ENCODE measurements at places on chromosomes 7 and 10.

DNA sequence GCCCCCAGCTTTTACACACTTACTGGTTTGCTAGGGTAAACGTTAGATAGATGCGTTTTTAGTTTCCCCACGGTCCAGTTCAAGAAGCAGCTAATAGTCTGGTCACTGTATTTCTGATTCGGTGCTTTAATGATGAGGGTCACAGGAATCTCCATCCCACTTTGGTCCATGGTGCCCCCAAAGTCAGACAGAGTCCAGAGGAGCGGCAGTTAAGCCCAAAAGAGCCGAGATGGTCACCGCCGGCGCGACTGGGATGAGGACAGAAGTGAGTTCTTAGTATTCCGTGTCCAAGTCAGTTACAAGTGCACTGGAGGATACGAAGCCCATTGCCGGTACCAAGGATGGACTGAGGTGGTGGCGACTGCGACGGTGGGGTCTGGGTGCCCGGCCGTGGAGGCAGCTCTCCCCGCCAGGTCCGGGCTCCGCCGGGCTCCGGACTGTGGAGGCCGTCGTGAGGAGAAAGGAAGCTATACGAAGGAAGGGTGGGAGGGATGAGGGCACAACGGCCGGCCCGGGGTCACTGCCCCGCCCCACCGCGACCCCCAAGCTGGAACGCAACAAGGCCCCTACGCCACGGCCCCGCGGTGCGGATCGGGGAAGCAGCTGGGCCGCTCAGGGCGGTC, 663 bp downstream of the HERPUD2 start:
- DNase-seq = no peak

DNA sequence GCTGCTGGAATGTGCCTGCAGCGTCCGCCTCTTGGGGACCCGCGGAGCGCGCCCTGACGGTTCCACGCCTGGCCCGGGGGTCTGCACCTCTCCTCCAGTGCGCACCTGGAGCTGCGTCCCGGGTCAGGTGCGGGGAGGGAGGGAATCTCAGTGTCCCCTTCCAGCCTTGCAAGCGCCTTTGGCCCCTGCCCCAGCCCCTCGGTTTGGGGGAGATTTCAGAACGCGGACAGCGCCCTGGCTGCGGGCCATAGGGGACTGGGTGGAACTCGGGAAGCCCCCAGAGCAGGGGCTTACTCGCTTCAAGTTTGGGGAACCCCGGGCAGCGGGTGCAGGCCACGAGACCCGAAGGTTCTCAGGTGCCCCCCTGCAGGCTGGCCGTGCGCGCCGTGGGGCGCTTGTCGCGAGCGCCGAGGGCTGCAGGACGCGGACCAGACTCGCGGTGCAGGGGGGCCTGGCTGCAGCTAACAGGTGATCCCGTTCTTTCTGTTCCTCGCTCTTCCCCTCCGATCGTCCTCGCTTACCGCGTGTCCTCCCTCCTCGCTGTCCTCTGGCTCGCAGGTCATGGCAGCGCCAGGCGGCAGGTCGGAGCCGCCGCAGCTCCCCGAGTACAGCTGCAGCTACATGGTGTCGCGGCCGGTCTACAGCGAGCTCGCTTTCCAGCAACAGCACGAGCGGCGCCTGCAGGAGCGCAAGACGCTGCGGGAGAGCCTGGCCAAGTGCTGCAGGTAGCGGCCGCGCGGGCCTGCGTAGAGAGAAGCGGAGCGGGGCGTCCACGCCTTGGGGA, 645 bp downstream of the SLC26A4 start:
- DNase-seq = peak; percentile 33

DNA sequence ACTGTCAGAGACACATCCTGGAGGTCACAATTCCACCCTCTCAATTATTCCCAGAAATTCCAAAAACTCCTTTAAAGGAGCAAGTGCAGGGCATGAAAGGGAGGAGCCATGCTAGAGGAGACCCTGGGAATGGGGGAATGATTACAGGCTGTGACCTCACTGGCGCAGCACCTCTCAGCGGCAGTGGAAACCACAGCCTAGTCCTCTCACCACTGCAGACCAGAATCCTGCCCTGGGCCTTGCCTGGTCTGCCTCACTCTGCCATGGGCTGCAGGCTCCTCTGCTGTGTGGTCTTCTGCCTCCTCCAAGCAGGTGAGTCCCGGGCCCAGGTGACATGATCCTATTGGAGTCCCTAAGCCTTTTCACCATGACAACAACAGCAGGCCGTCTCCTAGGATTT, 50.5 kb upstream of the PRSS58 start:
- no peak for DNase-seq

- no peak for DNase-seq
Observed at GRCh38 chr10:110379831-110380230, 75.1 kb upstream of the SMNDC1 start.

- no peak for DNase-seq
Observed at GRCh38 chr7:154388999-154389398, 336.8 kb downstream of the DPP6 start.

GRCh38 chr7:78170815-78171214, 372.2 kb downstream of the PHTF2 start:
- DNase-seq = no peak

GRCh38 chr7:133253519-133253875, 619 bp downstream of the EXOC4 start:
- peak; percentile 45 for DNase-seq

DNA sequence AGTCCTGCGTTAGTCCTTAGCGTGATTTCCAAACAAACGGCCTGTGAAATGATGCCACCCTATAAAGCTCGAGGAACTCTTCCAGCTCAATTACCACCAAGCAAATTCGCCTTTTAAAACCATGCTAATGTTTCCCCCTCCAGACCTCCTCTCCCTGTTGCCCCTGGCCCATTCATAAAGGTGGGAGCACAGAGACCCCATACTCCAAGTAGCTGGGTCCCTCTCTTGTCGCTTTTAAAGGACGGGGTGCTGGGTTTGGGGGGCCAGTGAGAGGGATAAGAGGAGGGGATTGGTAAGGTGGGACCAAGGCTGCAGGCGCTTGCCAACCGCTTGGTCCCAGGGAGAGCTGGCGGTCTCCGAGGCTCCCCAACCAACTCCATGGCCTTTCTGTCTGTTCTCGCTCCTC, 1.2 kb downstream of the HMX2 start:
- DNase-seq = no peak

- no peak for DNase-seq
Observed at GRCh38 chr10:7438196-7438986, 27.6 kb upstream of the SFMBT2 start.

DNA sequence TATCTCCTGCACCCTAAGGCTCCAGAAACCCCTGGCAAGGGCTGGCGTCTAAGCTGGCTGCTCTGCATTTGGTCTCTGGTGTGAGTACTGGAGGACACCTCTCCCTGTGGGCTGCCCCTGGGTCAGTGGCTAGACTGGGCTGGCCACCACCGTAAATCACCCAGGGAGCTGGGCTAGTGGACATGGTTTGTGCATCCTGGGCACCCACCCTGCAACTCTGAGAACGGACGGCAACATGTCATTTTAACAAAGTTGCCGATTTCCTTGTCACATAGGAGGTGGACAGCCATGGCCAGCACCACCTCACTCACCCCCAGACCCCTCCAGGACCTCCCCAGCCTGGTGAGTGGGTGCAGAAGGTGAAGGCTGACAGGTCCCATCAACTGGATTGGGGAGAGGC, 26.8 kb upstream of the PCBD1 start:
- no peak for DNase-seq

- peak; percentile 35 for DNase-seq
Observed at GRCh38 chr10:4280461-4281189, 495.6 kb upstream of the KLF6 start.

DNA sequence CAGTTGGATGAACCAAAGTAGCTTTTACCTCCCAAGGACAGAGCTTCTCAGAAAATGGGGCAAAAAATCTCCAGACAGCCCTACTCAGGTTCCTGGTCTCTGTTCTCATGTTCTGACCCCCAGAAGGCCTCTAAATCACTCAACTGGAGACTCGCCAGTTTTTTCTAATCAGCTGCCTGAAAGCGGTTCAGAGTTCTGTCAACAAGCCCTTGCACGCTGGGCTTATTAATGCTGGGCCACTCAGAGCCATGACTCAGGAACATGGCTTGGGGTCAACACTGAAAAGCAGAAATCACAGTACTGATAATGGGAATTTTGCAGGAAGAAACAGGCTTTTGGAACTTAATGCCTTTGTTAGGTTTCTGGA, 15.3 kb downstream of the ECHDC3 start:
- peak; percentile 93 for DNase-seq

GRCh38 chr10:47449979-47450378, 33.9 kb downstream of the ANXA8 start:
- no peak for DNase-seq

DNA sequence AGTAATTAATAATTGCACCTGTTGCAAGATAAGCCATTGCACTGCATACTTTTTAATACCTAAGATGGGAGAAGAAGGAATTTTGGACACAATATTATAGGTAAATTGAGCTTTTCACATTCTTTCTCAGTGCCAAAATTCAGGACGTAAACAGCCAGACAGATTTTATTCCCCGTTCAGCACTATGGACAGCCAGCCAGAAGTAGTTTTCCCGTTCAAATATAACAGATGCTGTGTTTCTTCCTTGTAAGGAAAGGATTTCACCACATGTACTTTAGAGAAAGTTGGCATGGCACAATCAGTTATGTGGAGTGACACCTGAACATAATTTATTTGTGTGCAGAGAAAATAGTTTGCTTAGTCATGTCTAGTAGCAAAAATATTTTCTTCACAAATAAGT, 34.8 kb downstream of the SEMA3E start:
- DNase-seq = peak; percentile 27

- peak; percentile 26 for DNase-seq
Observed at GRCh38 chr7:94908323-94909178, 1.2 kb downstream of the PPP1R9A start.

DNA sequence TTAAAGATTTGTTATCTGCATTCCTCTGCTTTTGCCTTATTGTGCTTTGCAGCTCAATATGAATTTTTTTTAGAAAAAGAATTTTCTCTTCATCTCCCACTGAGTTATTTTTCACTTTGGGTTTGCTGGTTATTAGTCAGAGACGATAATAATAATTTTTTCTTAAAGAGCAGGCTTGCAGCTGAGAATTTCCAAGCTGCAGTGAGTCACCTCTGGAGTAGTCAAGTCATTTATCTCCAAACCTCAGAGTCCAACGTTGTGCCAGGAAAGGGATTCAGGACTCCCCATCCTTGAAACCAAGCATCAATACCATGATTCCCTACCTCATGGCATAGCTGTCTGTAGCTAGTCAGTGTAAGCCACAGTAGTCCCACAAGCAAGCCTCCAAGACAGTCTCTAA, 15.2 kb upstream of the EGR2 start:
- peak; percentile 38 for DNase-seq

DNA sequence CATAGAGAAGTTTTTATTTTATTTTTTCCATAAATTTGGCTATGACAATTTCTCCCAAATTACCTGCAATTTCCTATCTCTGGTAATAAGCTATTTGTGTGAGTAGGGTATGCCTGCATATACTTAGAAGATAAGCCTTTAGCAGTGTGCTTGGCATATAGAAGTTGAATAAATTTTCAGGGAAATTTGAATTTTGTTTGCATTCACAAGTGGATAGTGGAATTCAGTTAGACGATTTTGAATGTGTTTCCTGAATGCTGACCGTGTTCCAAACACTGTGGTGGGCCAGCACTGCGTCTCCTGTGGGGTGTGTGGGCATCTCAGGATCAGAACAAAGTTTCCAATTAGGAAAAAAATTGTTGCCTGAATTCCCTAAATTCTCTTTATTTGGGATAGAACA, 99.3 kb downstream of the PPP1R17 start:
- no peak for DNase-seq

DNA sequence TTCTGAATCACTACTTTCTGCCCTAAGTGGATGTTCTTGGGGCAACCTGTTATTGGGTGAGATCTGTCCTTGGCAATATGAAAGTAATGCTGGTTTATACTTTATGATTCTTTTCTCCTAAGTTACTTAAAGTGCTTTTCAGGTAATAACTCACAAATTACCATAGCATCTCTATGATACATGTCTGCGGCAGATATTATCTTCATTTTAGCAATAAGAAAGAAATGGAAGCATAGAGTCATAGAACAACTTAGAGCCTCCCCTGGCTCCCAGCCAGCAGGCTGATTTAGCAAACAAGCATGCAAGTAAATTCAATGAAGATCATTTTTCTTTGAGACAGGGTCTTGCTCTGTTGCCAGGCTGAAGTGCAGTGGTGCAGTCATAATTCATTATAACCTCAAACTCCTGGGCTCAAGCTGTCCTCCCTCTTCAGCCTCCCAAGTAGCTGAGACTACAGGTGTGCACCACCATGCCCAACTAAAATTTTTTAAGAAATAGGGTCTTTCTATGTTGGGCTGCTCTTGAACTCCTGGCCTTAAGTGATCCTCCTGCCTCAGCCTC, 38.1 kb upstream of the GRM8 start:
- no peak for DNase-seq

DNA sequence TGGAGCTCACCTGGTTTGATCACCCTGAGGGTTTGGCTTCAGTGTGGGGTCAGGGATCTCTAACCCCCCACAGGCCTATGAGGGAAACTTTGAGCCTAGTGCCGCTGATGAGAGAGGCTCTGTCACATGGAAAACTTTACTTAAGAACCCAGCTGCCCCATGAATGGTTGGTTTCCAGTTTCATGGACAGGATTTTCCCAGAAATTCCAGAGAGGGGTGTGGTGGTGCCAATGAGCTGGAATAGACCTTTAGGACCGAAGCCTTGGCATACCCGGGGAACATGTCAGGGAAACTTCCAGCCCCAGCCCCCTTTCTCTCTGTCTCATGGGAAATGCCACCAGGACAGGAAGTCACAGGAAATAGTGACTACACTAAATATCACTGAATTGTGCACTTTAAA, 36.9 kb downstream of the AKR1B1 start:
- DNase-seq = peak; percentile 48

GRCh38 chr7:33062023-33062781, at the start of gene NT5C3A:
Gene NT5C3A, minus strand, starts transcription at chr7:33062776. Its CDS starts 71 bp downstream, at chr7:33062705.
- DNase-seq = peak; percentile 11

DNA sequence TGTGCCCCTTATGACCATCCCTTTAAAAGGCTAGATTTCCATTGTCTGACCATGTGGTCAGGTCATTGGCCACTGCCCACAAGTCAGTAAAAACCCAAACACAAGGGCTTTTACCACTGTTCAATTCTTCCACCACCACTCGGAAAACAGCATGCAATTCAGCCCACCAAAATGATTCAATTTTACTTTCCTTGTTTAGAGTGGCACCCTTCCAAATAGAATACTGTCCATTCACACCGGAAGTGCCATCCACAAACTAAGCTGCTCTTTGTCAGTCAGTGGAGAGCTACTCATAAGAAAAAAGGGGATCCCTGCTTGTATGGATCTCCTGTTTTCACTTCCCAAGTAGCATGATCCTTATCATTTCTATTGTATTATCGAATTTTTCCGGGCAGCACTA, 350.7 kb upstream of the MBL2 start:
- DNase-seq = no peak

DNA sequence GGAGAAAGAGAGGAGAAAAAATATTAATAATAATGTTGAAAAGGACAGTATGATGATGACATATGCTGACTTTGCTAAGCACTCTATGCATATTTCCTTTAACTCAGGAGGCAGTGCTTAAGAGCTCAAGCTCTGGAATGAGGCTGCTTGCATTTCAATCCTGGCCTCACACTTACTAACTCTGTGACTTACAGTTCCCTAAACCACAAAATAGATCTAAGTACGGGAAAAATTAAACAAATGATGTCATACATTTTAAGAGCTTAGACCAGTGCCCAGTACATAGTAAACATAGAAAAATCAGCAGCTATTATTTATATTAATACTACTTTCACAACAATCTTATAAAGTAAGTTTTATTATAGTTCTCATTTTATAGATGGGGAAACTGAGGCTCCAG, 61.3 kb downstream of the GFRA1 start:
- peak; percentile 58 for DNase-seq

GRCh38 chr7:45084901-45085618, 3.7 kb downstream of the NACAD start:
- DNase-seq = no peak
